ENCODE measurements at places on chromosomes 4 and X.

DNA sequence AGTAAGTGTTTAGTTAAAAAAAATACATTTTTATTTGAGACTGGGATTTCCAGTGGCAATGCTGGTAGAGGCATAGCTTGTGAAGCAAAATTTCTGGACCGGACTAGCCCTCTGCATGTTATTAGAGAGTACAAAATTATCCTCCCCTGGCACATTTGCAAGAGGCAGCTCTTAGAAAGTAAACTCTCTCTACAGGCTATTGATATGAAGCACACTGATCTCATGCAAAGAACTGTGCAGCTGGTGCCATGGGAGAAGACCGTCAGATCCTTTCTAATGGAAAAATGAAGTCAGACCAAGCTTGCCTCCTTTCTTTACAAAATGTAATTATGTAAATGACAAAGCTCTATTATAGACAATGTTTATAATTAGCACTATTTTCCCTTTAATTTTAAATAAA, 2717.2 kb downstream of the PCDH7 start:
- DNase-seq: no peak

DNA sequence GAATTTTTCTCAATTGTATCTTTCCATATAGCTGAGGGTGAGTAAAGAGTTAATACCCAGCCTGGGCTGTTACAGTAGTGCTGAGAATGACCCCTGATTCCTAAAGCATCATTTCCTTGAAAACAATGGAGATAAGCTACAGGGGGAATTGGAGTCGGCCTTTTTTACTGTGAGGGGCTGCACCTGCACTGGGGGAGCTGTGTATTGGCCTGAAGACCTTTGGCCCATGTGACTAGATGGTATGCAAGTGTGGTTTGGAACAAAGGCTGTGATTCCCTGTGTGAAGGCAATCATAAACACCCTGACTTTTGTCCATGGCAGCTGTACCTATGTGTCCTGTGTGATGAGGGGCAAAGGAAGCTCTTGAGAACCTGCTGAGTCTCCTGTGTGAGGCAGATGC, 124.0 kb upstream of the HPGD start:
- DNase-seq: no peak

DNA sequence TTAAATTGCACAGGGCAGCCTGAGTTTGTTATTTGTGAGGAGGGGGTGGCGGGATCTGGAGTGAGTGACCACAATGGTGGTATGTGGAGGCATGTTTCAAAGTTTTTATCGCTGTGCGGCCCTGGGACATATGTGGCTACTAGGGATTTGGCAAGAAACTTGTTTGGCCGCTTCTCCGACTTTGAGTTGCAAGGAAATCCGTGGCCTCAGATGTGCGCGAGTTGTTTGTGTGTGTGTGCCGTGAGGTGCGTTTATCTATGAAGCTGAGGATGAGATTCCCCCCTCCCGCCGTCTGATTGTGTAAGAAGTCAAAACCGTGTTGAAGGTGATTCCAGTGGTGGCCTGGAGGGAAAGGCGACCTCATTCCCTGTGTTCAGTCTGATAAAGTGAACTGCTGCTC, 1.4 kb downstream of the JADE3 start:
- no peak for DNase-seq

DNA sequence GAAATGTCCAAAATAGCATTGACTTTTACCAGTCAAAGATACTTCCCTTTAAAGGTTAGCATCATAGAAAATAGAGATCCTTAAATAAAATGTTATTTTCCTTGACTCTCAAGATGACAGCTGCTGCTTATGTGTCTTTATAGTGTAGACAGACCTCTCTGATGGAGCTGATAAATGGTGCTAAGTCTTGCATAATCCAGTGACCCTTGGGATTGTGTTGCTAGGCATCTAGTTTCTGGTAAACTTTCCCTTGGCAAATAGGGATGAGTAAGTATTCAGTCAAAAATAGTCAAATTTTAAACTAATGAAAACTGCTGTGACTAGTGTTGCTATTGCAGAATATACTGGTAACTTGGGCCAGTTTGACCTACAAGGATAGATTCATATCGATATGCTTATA, 53.6 kb downstream of the MBNL3 start:
- DNase-seq: no peak

DNA sequence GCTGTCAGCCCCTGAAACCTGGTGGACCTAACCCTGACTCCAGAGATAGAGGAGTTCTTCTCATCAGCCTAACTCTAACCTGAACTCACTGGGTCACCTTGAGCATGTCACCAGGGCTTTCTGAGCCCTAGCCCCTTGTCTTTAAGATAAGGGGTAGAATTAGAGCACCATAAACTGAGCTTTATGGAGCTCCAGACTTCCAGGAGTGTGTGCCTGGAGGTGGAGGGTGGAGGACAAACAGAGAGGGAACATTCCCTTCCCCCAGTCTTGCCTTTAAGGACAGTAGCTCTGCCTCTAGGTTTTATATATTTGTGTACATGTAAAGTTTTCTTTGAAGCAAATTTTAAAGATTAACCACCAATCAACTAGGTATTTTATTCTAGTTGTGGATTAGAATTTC, 83.9 kb upstream of the PACRGL start:
- DNase-seq: no peak

GRCh38 chr4:144658903-144659302, 12.9 kb downstream of the HHIP start:
- no peak for DNase-seq

GRCh38 chrX:153687121-153688039, at the start of gene SLC6A8:
Gene SLC6A8 (plus strand): TSS chrX:153687926. CDS start chrX:153688575, 649 bp downstream.
- DNase-seq: peak; percentile 26

GRCh38 chr4:90118527-90119195, 8.5 kb upstream of the CCSER1 start:
- no peak for DNase-seq

DNA sequence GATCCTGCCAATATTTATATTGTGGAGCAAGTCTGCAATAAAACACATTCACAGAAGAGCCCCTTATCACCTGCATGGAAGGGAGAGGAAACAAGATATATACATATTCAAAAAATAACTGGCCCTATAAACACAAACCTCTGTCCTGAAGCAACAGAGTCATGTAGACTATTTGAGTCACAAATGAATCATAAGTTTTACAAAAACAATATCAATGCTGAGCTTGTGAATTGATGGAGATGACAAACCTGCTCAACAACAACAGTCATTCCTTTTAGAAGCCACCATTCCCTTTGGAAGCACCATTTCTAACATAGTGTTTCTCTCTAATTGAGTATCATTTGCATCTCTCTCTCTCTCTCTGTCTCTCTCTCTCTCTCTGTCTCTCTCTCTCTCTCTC, 313.9 kb downstream of the MID1IP1 start:
- DNase-seq: no peak
